CD4-positive, alpha-beta T cell treated with Interleukin-6 at 100 ng/mL for 8 hours (primary cell): ENCODE measurements at places on chromosomes 12 and 14.

GRCh38 chr12:71521125-71521524 lies 81.5 kb downstream of the LGR5 start:
- no peak for DNase-seq

DNA sequence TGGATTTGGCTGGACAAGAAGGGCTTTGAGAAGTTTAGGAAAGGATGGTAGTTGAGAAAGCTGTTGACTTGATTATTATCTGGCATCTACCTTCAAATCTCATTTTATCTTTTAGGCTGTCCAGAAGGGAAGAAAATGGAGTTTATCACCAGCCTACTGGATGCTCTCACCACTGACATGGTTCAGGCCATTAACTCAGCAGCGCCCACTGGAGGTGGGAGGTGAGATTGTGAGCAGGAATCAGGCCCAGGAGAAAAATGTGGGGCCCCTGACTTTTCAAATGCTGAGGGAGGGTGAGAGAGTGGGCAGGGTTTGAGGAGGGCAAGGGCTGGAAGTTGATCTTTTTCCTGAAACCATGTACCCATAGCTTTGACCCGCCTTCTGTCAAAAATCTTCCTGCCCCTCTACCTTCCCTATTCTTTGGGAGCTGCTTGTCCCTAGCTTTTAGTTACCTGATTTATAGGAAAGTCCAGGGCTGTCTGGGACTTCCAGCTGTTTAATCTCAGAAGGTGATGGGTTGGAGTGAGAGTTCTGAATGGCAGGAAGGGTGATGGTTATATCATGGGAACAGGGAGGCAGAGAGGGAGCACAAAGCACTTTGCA lies 134.2 kb downstream of the SMOC1 start:
- no peak for DNase-seq

DNA sequence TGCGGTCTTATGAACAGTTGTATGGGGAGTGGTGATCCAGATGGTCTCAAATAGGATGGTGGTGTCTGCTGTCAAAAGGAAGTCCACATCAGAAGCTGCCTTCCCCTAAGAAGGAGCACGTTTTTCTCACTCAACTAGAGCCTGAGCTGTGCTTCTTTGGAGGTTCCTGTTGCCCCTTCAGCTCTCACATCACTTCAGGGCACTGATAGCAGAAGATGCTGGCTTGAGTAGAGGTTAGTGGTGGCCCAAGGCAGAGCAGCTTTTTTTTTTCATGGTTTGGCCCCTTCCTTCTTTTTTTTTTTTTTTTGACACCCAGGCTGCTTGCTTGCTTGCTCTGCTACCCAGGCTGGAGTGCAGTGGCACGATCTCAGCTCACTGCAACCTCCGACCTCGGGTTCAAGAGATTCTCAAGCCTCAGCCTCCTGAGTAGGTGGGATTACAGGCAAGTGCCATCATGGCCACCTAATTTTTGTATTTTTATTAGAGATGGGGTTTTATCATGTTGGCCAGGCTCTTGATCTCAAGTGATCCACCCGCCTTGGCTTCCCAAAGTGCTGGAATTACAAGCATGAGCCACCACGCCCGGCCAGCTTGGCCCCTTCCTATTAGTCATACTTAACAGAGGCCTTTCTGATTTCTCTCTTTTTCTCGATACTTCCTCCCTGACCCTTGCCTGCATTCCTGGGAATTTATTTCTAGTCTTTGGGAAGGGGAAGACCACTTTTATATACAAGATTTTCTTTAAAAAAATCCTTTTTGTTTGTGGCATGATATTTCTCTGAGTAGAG lies 31.6 kb downstream of the KLRD1 start:
- DNase-seq: no peak

DNA sequence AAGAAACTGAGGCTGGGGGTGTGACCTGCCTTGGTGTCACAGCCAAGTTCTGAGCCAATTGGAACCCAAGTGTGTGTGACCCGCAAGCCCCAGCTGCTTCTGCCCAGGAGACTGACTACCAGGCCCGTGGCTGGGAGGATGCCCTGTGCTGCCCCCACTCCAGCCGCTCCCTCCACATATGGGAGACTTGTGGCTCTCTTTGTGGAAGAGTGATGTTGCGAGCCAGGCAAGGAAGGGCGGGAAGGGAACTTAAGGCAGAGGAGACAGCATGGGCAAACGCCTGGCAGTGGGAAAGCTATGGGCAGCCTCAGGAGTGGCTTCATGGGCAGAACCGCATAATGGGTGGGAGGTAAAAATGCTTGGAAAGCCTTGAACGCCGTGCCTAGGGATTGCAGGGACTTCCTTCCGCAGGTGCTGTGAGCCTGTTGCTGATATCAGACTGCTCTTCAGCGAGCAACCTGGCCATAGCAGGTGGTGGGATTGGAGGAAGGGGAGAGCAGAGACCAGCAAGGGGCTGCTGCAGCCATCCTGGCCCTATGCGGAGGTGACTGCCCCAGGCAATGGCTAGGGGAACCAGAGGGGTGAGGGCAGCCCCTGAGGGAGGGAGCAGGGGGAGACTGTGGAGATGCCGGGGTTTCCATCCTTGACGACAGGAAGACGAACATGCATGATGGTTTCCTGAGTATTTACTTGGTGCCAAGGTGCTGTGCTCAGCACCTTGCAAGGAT lies 115.7 kb downstream of the LGMN start:
- no peak for DNase-seq

DNA sequence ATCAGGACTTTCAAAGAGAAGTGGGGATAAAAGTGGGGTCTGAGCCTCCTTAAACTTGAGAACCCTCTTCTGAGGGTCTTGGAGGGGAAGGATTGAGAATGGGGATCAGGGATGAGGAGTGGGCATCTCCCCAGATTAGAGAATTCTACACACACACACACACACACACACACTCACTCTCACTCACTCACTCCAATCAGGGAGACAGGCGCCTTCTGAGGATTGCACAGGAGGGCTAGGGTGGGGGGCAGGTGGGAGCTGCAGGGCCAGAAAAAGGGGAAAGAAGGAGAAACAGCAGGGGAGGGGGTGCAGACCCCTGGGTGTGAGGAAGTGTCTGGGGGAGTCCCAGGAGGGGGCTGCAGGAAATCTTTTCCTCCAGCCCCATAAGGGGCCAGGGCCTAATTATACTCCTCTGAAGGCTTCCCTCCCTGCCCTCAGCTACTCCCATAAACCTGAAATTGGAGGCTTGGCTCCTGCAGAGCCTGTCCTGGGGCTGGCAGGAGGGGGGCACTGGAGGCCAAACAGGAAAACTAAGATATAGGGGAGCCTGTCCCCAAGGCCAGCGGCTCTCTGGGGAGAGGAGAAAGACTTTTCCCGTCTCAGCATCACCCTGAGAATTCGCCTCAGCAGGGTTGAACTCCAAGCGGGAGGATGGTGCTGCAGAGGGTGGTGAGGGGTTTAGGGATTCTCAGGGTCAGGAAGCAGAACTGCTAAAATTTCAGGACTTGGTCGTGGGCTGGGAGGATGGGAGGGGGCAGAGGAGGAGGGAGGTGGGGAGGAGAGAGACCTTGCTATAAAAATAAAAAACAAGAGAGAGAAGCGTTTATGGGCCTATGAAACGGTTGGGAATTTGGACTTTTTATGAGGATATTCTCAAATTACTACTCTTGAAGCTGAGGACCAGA lies 1.6 kb downstream of the HOXC9 start:
- no peak for DNase-seq

DNA sequence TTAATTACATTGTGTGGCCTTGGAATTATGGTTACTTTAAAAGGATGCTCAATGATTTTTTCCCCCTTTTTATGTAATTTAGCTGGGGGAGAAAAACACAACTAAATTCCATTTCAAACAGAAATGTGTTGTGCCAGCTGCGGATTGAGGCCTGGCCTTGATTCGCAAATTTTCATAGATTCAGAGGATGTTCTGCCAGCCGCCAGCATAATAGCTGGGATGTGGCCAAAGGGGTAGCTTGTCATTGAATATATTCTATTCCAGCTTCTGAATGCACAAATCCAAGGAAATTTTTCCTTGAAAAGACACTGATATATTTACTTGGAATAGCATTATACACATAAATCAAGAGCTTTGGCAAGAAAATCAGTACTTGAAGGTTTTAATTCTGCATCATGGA lies 43.7 kb downstream of the TRHDE start:
- no peak for DNase-seq

DNA sequence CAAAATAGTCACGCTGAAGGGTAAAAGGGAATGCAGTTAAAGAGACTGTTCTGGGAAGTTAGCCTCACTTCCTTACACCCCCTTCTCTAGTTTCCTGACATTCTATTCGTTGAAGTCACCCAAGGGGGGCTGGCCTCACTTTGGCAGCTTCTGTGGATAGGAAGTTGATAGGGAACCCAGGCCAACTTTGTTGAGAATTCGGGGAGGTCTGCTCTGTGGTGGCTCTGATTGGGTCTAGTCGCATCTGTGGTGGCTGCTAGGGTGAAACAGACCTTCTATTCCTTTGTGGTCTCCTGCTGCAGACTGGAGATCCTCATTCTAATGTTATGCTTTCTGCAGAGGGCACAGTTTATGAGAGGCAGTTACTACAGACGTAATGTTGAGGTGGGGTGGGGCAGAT lies 28.8 kb upstream of the GZMB start:
- DNase-seq: no peak

GRCh38 chr14:90545966-90546751 lies 149.3 kb downstream of the CALM1 start:
- DNase-seq: no peak

DNA sequence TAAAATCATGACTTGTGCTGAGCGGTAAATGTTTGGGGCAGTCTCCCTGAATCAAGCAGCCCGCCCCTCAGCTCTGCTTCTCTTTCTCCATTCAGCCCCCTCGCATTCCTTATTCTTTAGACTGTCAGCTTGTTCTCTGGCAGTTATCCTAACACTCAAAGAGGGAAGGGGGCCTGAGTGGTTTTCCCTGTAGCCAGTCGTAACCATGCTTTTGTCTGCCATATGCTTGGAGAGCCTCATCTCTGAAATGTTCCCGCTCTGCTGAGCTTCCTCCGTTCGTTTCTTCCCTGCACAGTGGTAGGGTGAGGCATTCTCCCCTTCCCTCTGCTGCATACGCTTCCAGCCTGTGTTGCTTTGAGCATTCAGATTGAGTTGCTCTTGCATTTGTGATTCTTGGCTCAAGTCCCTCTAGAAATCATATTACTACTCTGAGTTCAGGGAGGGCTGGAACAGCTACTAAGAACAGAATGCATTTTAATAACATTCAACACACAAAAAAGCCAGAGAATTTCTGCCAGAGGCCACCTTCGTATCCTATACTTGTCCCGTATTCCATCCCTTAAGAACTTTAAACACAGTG lies 119.7 kb downstream of the FBXL14 start:
- DNase-seq: no peak
